NCI-H2029 treated with DMSO at 0.1 percent for 48 hours (cell line): ENCODE measurements at places on chromosomes 4 and X.

GRCh38 chrX:38103857-38104812 is 97.8 kb downstream of the SYTL5 start:
- DNase-seq = no peak

DNA sequence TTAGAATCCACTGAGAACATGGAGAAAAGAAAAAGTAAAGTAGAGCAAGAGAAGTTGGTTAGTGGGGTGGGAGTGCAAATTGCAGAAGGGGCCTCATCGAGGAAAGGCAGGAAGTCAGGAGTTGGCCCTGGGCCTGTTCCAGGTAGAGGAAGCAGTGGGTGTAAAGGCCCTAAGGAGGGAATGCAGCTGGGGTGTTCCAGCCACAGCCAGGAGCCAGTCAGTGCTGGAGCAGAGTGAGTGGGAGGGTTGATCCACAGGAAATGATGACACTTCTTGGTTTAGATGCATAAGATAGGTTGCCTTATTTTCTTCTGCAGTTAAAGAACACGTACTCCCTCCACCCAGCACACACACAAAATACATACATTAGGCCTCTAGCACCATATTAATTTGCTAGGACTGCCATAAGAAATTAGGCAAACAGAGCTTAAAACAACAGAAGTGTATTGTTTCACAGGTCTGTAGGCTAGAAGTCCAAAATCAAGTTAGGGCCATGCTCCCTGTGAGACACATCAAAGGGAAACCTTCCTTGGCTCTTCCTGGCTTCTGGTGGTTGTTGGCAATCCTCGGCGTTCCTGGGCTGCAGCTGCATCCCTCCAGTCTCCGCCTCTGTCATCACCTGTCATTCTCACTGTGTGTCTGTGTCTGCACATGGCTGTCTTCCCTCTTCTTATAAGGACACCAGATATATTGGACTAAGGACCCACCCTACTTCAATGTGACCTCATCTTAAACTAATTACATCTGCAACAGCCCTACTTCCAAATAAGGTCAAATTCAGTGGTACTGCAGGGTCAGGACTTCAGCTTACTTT is 205.9 kb downstream of the AASDH start:
- no peak for DNase-seq

DNA sequence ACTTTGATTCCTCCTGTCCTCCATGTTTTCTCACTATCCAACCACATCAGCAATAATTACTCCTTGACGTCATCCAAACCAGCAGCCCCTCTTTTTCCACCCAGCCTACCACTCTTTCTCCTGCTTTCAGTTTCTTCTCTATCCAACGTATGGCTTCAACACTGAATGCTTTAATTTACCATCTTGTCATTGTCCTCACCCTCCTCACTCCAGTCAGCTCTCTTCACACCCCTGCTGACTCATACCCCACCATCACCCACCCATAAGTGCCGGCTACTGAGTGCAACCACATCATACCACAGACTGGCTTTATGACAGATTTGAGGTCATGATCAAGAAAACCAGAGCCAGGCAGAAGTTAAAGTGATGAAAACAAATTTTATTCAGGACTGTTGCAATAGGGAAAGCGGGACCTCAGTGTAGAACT is 9.8 kb upstream of the ANXA5 start:
- no peak for DNase-seq

GRCh38 chr4:145481164-145481941 is at the start of gene SMAD1:
SMAD1 (plus strand) TSS chr4:145481853; CDS start chr4:145514614, 32,761 bp downstream.
- DNase-seq = peak; percentile 48

- no peak for DNase-seq
Measured at GRCh38 chr4:109072595-109072994, 229.9 kb downstream of the COL25A1 start.

- no peak for DNase-seq
Measured at GRCh38 chr4:82782626-82783345, 15.8 kb downstream of the SCD5 start.

DNA sequence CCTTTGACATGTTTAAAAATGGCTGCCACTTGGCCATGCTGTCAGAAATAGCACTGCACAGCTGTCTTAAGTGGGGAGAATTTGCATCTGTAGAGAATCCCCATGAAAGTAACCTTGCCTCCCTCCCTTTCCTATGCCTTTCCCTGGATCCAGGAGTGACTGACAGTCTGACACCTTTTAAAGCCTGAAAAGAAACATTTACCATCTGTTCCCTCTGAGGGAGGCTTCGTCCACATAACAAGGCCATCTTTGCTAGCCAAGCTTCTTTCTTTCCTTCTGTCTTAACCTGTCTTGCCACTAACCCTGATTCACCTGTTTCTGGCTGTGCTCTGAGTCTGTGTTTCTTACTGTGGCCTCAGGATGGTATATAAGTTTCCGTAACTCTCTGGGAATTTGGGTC is 21.3 kb upstream of the AADAT start:
- no peak for DNase-seq

GRCh38 chr4:99610605-99611175 is 36.1 kb downstream of the MTTP start:
- DNase-seq = no peak

- no peak for DNase-seq
Measured at GRCh38 chr4:167831855-167832254, 260.5 kb upstream of the ANXA10 start.

DNA sequence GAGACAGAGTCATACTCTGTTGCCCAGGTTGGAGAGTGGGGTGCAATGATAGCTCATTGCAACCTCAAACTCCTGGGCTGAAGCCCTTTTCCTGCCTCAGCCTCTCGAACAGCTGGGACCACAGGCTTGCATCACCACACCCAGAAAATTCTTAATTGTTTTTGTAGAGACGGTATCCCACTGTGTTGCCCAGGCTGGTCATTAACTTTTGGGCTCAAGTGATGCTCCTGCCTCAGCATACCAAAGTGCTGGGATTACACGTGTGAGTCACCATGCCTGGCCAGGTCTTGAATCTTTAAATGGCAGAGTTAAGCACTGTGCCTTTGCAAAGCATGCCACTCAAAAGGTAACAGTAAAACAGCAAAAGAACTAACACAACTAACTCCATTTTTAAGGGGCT is 28.6 kb upstream of the BBS12 start:
- no peak for DNase-seq

- no peak for DNase-seq
Measured at GRCh38 chr4:36079666-36080065, 164.6 kb downstream of the ARAP2 start.

DNA sequence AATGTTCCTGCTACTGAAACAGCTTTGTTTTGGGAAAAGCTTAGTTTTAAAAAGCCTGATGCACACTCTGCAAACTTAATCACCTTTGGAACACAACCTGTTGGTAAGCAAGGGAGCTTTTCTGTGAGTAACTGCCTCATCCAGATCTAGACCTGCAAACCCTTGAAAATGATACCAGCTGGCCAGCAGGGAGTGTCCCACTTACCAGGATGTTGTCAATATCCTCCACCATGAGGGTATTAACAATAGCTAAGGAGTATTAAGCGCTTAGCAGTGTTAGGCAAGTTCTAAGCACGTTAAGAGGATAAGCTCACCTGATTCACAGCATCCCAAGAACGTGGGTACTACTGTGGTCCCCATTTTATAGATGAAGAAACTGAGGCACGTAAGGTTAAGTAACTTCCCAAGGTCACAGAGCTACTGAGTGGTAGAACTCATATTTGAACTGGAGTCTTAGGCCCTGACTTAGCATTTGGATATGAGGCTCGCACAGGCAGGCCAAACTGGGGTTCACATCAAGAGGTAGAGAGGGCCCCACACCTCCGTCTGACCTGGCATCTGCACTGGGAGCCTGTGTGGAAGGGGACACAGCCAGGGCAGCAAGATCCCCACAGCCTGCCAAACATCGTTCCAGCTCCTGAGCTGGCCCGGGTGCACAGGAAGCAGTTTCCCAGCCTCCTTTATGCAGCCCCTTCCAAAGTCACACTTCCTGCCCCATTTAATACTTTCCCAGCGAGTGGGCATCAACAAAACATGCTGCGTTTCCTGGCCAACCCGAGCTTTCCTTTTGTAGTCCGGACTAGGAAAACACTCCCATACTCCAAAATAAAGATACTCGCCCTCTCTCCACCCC is 32.7 kb downstream of the IRF2 start:
- no peak for DNase-seq

DNA sequence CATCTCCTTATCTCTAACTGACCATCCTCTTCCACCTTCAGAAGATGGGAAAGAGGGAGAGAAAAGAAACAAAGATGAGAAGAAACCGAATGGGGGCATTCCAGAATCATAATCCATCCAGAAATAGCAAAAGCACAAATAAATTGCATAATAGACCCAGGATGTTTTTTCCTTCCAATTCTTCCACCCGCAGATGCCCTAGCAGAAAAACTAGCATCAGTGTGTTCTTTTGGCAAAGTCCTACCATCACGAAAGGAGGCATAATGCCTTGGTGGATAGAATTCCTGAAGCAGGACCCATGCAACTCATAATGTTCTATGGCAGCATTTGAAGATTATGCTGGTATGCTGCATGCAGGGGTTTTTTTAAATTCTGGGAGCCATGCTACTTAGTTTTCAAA is 279.2 kb downstream of the PPP3CA start:
- DNase-seq = no peak

DNA sequence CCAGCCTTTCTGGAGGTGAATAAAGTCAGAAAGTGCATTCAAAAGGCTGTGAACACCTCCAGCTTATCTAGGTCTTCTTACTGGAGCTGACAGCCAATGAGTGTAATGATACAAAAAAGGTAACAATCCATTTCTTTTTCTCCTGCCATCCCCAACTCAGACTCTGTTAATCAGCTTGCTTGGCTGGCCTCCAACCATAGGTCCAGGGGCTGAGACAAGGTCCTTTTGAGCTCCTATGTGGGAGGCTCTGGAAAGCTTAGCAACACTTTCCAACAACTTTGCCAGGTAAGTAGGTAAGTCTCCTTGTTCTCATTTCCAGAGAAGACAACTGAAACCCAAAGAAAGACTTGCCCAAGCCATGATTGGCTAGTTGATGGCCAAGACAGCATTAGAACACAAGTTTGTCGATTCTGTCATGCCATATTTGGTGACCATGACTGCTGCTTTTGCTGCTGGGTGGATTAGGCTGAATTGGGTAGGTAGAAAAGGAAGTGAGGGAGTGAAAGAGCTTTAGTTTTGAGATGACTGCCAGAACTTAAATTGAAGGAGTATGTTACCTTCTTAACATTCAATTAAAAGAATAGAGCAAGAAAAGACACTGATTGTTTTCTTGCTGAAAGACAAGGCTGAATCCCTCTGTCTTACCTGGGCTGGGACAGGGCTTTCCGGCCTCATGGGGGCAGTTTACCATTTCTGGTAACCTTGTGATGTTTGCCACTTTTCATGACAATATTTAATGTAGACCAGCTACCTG is 22.8 kb downstream of the VSIG4 start:
- no peak for DNase-seq

GRCh38 chrX:53594354-53594753 is 92.2 kb downstream of the HUWE1 start:
- DNase-seq = no peak
